ENCODE measurements at places on chromosomes 3 and 15.

DNA sequence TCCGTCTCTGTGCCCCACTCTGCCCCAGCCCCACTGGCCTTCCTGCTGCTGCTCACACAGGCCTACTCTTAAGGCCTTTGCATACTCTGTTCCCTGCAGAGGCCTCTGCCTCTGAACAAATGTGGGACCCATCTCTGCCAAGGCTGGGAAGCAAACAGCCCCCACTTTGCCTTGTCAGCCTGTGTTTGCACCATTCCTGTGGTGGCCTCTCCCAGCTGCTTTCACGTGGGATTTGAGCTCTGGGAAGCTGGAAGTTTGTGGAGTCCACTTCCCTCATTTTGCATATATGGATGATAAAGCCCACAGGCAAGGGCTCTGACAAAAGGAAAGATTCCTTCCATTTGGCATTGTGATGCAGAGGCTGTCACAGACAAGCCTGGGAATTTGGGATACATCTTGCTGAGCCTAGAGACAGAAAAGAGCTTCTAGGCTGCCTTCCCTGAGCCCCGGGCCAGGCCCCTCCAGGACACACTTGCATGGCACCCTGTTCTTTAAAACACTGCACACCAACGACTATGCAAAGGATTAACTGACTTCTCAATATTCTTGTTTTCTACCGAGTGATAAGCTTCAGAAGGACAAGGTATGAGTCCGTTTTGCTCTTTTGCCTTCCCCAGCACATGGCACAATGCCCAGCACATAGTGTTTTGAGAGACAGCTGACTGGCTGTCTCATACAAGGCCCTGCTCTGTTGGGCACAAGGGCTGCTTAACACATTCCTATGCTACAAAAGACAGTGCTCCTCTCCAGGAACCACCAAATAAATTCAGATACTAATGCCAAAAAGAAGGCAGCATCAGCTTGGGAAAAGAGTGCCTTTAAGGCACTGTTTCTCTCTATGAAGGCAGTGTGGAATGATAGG lies 120.7 kb upstream of the TOPAZ1 start:
- peak; percentile 74 for DNase-seq

DNA sequence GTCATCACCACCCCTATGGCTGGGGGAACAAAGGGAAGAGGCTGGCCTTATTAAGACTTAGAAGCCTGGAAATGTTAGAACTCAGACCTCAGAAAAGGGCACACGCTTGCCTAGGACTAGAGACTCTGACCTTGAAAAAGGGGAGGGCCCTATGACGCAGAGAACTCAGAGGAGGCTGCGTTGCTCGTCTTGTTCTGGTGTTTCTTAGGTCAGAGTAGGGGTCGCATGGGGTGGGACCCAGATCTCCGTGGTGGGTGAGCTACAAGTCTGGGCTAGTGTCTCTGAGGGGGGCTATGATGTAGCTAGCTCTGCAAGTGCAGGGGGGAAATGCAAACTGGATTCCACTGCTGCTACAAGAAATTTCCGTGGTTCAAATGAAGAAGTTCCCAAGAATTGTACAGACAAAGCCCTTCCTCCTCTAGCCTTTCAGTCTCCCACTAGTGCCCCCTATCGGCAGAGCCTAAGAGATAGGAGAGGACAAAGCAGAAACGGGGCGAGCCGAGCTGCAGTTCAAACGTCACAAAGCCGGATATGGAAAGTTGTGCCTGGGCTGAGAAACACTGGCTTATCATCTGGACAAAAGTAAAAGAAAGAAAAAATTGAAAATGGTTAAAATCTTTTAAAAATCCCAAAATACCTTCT lies 392.9 kb upstream of the ROBO2 start:
- DNase-seq, result no peak

DNA sequence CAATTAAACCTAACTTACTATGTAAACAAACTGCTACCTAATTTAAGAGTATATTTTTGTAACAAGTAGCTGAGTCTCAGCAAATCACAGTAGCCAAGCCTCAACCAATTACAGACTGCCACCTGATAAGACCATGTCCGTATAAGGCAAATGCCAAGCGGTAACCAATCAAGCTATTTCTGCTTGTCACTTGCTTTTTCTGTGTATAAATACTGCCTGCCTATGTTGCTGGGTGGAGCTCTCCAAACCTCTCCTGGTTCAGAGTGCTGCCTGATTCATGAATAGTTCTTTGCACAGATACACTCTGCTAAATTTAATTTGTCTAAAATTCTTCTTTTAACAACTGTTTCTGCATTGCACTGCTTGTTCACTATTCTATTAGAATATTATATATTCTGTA lies 42.6 kb downstream of the ZNF148 start:
- no peak for DNase-seq

DNA sequence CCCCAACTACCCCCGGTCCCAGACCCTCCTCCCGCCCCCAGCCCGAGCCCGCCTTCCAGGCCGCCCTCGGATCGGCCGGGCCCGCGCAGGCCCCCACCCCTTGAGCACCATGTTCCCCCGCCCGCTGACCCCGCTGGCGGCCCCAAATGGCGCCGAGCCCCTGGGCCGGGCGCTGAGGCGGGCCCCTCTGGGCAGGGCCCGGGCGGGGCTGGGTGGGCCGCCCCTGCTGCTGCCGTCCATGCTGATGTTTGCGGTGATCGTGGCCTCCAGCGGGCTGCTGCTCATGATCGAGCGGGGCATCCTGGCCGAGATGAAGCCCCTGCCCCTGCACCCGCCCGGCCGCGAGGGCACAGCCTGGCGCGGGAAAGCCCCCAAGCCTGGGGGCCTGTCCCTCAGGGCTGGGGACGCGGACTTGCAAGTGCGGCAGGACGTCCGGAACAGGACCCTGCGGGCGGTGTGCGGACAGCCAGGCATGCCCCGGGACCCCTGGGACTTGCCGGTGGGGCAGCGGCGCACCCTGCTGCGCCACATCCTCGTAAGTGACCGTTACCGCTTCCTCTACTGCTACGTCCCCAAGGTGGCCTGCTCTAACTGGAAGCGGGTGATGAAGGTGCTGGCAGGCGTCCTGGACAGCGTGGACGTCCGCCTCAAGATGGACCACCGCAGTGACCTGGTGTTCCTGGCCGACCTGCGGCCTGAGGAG lies 472 bp downstream of the CHST14 start:
- no peak for DNase-seq

- no peak for DNase-seq
Measured at GRCh38 chr3:107637416-107638183, 114.8 kb downstream of the BBX start.
